ENCODE measurements at places on chromosomes 16 and 17. TPM values are rescaled to one million over a fixed set of nuclear protein-coding genes. Genes with fewer than 3 reads are reported as not detected.

Gene TBC1D3I
- total RNA-seq, result 0.85 TPM

DNA sequence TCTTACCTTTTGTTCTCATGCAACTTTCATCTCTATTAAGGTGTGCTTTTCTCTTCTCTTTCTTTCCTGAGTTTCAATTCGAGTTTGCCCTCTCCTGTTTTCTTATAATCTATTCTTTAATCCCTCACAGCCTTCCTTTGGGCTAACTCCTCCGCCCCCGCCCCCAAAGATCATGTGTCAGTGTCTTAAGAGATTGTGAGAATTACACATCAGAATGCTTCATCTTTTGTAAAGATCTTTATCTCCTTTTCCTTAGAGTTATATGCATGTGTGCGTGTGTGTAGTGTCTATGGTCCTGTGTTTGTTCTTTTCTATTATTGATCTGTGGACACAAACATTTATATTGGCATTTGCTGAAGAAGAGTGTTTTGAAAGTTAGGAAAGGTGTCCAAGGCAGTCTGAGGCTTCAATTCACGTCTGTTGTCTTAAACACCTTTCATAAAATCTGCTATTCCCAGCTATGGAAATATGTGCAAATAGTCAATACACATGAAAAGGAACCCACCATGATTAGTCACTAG is 6.1 kb upstream of the ALDH3A2 start:
- DNase-seq, result no peak
- H3K36me3 ChIP-seq, result no peaks in the 10 kb centered on the region
- no peak overlapping the region for H3K27ac ChIP-seq
- no peak overlapping the region for H3K4me3 ChIP-seq
- peaks cover 2% of the 10 kb centered on the region for H3K4me1 ChIP-seq

DNA sequence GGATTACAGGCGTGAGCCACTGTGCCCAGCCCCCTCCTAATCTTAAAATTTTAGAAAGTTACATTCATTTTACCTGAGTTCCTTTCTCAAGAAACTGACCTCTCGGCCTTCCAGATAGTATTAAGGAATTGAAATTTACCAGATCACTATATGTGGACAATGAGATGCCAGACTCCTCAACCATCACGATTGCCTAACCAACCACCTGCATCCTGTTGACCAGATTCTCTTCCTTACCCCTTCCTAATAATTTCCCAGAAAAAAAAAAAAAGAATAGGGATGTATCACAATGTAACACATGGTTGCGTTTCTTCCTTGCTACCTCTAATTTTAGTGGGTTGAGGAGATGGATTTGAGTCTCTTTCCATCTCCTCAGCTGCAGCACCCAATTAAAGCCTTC is 72.1 kb downstream of the BMERB1 start:
- no peaks in the 10 kb centered on the region for H3K27me3 ChIP-seq
- no peak for DNase-seq
- peak overlapping the region; percentile 57 for H3K27ac ChIP-seq
- H3K4me3 ChIP-seq, result no peak overlapping the region
- no peaks in the 10 kb centered on the region for H3K4me1 ChIP-seq
- H3K36me3 ChIP-seq, result no peaks in the 10 kb centered on the region

Gene HOXB9
- total RNA-seq, result 0.43 TPM

Gene ZNF597
- 3.4 TPM for total RNA-seq

Gene MYH2
- total RNA-seq, result not detected

Gene CD300LB
- not detected for total RNA-seq

- H3K27ac ChIP-seq, result peak overlapping the region; percentile 95
- peak overlapping the region; percentile 84 for H3K4me3 ChIP-seq
- no peaks in the 10 kb centered on the region for H3K4me1 ChIP-seq
- H3K27me3 ChIP-seq, result no peaks in the 10 kb centered on the region
- no peaks in the 10 kb centered on the region for H3K36me3 ChIP-seq
These were observed 491 bp downstream of the SLC25A19 start for GRCh38 chr17:75288770-75289114.

DNA sequence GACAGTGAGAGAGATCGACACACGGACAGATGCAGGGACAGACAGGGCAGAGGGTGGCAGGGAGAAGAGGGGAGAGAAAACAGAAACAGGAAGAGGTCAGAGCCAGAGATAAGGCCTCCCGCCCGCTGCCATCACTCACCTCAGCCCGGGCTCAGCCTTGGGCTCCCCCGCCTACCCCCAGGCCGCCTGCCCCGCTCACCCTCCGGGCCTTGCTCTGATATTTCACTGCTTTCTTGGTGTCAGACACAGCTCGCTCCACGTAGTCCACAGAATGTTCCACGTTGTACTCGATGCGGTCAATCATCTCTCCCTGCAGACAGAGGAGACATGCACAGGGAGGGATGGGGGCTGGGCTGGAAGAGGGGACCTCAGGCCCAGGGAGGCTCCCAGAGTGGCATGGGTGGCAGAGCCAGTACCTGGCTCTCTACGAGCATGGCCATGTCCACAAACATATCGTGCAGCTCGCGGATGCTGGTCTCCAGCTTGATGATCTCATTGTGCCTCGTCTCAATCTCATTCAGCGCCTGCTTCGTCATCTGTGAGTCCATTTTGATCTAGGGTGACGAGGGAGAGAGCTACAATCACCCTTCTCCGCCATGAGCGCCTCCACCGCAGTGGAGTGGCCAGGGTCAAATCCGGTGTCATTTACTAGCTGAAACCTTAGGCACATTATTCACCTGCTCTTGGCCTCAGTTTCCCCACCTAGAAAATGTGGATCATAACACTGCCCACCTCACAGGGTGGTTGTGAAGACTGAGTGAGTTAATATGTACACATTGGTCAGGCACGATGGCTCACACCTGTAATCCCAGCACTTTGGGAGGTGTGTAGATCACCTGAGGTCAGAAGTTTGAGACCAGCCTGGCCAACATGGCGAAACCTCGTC is 8.2 kb downstream of the HSD3B7 start:
- DNase-seq, result no peak
- H3K27me3 ChIP-seq, result no peaks in the 10 kb centered on the region
- no peak overlapping the region for H3K27ac ChIP-seq
- no peak overlapping the region for H3K4me3 ChIP-seq
- no peaks in the 10 kb centered on the region for H3K4me1 ChIP-seq

- H3K36me3 ChIP-seq, result no peaks in the 10 kb centered on the region
- H3K27ac ChIP-seq, result no peak overlapping the region
- no peaks in the 10 kb centered on the region for H3K27me3 ChIP-seq
These were observed 3.9 kb downstream of the CD79B start for GRCh38 chr17:63928172-63928666.

Gene PLD6
- total RNA-seq, result 8.1 TPM

- H3K36me3 ChIP-seq, result no peaks in the 10 kb centered on the region
- DNase-seq, result peak; percentile 89
- H3K4me3 ChIP-seq, result no peak overlapping the region
These were observed 9.7 kb upstream of the NXPH3 start for GRCh38 chr17:49565948-49566491.

- no peak overlapping the region for H3K4me3 ChIP-seq
- no peaks in the 10 kb centered on the region for H3K36me3 ChIP-seq
- H3K27ac ChIP-seq, result no peak overlapping the region
- no peaks in the 10 kb centered on the region for H3K27me3 ChIP-seq
- DNase-seq, result no peak
These were observed 89.1 kb downstream of the RGS9 start for GRCh38 chr17:65226227-65226626.

GRCh38 chr16:10040136-10041080 is 141.8 kb downstream of the GRIN2A start:
- H3K27me3 ChIP-seq, result no peaks in the 10 kb centered on the region
- H3K4me1 ChIP-seq, result no peaks in the 10 kb centered on the region
- no peak overlapping the region for H3K4me3 ChIP-seq
- H3K27ac ChIP-seq, result no peak overlapping the region
- no peak for DNase-seq

DNA sequence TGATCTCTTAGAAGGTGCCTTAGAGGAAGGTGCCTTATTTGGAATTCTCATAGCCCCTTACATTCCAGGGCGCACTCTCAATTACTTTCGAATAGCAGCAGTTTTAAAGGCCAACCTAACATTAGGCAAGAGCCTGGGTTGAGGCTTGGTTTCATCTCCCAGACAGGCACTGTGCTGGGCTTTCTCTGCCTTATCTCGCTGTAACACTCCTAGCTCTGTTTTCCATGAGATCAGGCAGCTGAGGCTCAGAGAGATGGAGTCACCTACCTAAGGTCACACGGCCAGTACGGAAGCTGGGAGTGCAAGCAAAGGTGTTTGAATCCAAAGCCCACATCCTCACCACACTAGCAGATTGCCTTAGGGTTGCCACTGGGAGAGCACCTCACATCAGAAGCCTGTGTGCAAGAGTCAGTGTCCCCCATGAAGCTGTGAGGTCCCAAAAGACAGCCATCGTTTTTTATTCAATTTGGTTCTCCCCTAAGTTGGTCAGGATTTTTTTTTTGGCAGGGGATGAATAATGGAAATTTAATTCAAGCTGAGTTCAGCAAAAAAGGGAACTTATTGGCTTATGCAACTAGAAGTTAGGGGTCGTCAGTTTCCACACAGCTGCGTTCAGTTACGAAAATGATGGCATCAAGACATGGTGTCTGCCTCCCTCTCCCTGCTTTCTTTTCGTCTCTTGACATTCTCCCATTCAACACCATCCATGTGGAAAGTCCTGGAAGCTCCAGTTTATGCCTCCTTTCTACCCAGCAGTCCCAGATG is 206.4 kb downstream of the KATNIP start:
- no peaks in the 10 kb centered on the region for H3K27me3 ChIP-seq
- no peak for DNase-seq
- H3K4me1 ChIP-seq, result no peaks in the 10 kb centered on the region
- H3K27ac ChIP-seq, result no peak overlapping the region
- no peak overlapping the region for H3K4me3 ChIP-seq

DNA sequence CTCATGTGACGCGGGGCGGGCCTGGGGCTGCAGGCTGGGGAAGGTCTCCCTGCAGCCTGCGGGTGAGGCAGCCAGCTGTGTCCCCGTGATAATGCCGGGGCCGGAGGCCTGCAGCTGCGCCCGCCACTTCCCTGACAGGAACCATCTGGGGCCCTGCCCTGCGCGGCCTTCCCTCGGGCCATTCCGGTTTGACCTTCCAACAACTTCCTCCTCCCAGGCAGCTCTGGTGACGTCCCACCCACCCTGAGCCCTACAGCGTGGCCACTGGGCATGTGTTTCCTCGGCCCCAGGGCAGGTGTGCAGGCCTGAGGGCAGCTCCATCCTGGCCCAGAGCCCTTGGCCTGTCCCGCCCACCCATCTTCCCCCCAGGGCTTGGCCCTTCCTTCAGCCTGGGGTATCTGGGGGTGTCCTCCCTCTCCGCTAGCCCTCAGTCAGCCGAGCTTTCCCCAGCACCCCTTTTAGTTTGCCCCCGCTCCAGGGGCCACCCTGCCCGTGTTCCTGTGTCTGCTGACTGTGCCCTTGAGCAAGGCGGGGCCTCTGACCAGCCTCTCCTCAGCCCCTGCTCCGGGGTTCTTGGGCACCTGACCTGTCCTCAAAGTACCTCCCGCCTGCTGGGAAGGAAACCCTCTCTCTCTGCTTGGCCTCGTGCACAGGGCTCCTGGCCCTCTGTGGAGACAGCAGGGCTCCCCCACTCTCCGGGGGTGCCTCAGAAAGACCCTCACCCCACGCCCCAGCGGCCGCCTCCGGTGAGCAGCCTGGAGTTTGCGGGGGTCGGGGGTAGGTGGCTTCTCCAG is at the start of gene CBFA2T3:
Gene CBFA2T3, minus strand, starts transcription at position 190 of the 794 bp plus-strand sequence. CDS start 400 bp downstream, outside the sequence.
- no peak within 1 kb of the TSS for H3K27ac ChIP-seq
- no peaks in the 10 kb centered on the region for H3K27me3 ChIP-seq
- DNase-seq, result peak; percentile 64
- no peaks in the 10 kb centered on the region for H3K4me1 ChIP-seq
- no peaks in the 10 kb centered on the region for H3K36me3 ChIP-seq

All from uterus (tissue), 4 donors.